ENCODE measurements at places on chromosomes 3 and 15.

DNA sequence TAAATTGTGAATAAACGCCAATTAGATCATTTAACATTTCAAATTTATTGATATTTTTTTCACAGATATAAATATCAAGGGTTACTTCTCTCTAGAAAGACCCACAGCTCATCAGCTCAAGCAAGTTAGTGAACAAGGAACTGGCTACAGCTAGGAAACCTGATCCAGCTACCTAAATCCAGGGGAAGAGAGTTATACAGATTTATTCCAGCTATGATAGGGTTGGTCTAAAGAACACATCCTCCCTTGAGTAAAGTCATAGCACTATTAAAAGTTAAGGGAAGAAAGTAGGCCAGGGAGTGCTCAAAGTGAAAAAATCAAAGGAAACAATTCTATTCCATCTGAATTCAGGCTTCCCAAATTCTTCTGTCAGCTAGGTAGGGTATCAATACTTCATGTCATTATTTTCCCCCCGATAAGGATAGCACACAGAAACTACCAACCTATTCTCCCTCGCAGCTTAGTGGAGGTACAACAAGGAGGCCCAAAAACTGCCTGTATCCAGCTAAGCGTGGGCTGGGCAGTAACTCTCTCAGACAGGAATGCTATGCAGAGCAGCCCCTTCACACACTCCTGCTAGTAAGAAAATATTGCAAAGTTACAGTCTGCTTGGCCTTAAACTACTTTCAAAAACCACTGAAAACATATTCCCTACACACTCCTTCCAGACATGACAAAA lies 44.0 kb downstream of the DCUN1D1 start:
- peaks cover 5% of the 10 kb centered on the region for H3K4me1 ChIP-seq
- no peaks in the 10 kb centered on the region for H3K36me3 ChIP-seq
- no peak overlapping the region for H3K4me3 ChIP-seq
- no peaks in the 10 kb centered on the region for H3K27me3 ChIP-seq

- DNase-seq: no peak
- no peaks in the 10 kb centered on the region for H3K36me3 ChIP-seq
- no peak overlapping the region for H3K27ac ChIP-seq
- H3K4me3 ChIP-seq: no peak overlapping the region
- peaks cover 13% of the 10 kb centered on the region for H3K27me3 ChIP-seq
- H3K4me1 ChIP-seq: no peaks in the 10 kb centered on the region
These were observed 362.5 kb downstream of the VPS13C start for GRCh38 chr15:61697796-61698195.

DNA sequence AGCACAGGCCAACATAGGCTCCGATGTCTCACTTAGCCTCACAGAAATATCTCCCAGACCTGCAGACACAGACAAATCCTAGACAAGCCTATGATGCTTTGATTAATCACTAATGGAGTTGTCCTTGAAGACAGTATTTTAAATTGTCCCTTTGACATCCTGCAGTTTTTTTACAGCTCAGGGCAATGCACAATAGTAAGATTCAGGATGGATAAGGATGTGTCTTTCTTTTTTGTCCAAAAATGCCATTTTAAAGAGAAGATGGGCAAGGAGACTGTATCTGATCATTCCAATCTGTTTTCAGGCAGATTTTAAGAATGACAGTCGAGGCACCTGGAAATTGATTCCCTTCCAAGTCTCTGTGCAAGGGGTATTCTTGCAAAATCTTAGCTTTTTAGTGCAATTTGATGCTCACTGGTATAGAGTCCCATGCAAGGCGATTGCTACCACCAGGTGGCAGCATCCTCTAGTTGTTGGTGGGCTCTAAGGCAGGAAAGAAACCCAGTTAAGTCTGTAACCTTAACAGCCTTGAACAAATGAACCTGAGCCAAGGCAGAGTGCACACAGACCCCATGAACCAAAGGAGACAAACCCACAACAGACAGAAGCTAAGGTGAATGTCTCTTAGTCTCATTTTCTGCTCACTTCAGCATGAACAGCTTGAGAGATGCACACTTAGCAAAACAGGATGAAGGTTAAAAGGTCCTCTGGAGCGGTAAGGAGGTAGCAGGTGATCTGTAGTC lies 51.2 kb upstream of the MINAR1 start:
- no peak overlapping the region for H3K4me3 ChIP-seq
- no peak overlapping the region for H3K27ac ChIP-seq
- no peaks in the 10 kb centered on the region for H3K36me3 ChIP-seq
- no peaks in the 10 kb centered on the region for H3K4me1 ChIP-seq
- peak; percentile 67 for DNase-seq

DNA sequence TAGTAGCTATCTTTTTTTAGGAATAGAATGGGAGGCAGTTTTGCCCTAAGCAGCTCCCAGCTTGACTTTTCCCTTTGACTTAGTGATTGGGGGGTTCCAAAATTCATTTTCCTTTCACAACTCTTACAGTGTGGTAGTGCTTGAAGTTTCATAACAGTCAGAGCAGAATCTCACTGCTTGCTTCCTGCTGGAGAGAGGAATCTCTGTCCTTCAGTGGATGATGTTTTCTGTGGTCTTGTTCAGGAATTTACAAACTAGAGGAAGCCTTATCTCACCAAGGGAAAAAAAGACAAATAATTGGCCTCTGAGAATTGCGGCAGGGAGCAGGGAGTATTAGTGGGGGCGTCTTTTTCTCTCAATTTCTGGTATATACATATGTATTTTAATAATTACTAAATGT lies 326.6 kb upstream of the C2CD4B start:
- no peaks in the 10 kb centered on the region for H3K27me3 ChIP-seq
- no peak overlapping the region for H3K4me3 ChIP-seq
- H3K4me1 ChIP-seq: no peaks in the 10 kb centered on the region
- H3K36me3 ChIP-seq: no peaks in the 10 kb centered on the region
- no peak for DNase-seq

GRCh38 chr3:36580716-36581115 lies 183.6 kb downstream of the DCLK3 start:
- H3K4me1 ChIP-seq: no peaks in the 10 kb centered on the region
- peaks cover 2% of the 10 kb centered on the region for H3K27me3 ChIP-seq
- H3K27ac ChIP-seq: no peak overlapping the region
- no peak overlapping the region for H3K4me3 ChIP-seq
- no peak for DNase-seq
- H3K36me3 ChIP-seq: no peaks in the 10 kb centered on the region

DNA sequence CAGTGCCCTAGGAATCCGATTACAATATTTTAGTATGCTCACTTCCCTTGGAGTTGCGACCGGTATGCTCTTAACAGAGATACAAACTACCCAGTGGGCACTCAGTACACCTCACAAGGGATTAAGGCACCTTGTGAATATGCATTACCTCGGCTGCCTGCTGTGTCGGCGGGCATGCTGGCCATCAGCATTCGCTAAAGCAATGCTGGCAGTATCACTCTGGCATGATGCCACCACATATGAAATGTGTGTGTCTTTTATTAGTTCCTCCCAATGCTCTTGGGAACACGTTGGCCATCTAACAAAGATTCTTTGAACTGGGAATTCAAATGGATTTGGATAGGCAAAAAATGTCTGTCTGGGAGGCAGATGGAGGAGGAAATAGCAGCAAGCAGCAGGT lies 67.4 kb upstream of the FOXB1 start:
- H3K27ac ChIP-seq: no peak overlapping the region
- no peaks in the 10 kb centered on the region for H3K4me1 ChIP-seq
- no peaks in the 10 kb centered on the region for H3K36me3 ChIP-seq
- H3K4me3 ChIP-seq: no peak overlapping the region
- H3K27me3 ChIP-seq: no peaks in the 10 kb centered on the region

GRCh38 chr3:48190911-48191310 lies 2.7 kb upstream of the CDC25A start:
- H3K27ac ChIP-seq: no peak overlapping the region
- no peak for DNase-seq
- H3K27me3 ChIP-seq: peaks cover 9% of the 10 kb centered on the region

DNA sequence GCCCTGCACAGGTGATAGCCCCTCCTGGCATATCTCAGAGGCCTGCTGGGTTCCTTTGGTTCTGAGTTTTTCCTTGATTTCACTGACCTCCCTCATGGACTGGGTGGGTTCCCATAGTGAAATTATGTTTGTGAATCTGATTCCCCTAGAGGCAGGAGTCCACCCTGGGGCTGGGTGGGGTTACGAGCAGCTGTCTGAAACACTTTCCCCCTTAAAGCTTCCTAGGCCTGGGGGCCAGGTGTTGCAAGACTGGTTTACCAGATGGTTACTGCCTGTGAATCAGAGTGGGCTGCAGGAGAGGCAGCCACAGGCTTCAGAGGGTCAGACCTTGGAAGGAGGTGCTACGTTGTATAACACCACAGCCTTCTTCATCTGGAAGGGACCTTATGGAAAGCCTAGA lies 34.3 kb downstream of the IL20RB start:
- no peaks in the 10 kb centered on the region for H3K4me1 ChIP-seq
- DNase-seq: no peak
- H3K4me3 ChIP-seq: no peak overlapping the region
- no peak overlapping the region for H3K27ac ChIP-seq
- H3K27me3 ChIP-seq: no peaks in the 10 kb centered on the region

- no peaks in the 10 kb centered on the region for H3K27me3 ChIP-seq
- no peak for DNase-seq
- no peaks in the 10 kb centered on the region for H3K36me3 ChIP-seq
These were observed 146.5 kb downstream of the XXYLT1 start for GRCh38 chr3:195124378-195124992.

- no peak overlapping the region for H3K4me3 ChIP-seq
- DNase-seq: no peak
- no peak overlapping the region for H3K27ac ChIP-seq
- no peaks in the 10 kb centered on the region for H3K27me3 ChIP-seq
- H3K4me1 ChIP-seq: peaks cover 8% of the 10 kb centered on the region
- H3K36me3 ChIP-seq: no peaks in the 10 kb centered on the region
These were observed 112.0 kb downstream of the WNT7A start for GRCh38 chr3:13767896-13768295.

GRCh38 chr3:11019116-11019819 lies 26.7 kb downstream of the SLC6A1 start:
- no peak for DNase-seq
- no peaks in the 10 kb centered on the region for H3K4me1 ChIP-seq
- no peak overlapping the region for H3K27ac ChIP-seq
- H3K4me3 ChIP-seq: no peak overlapping the region

DNA sequence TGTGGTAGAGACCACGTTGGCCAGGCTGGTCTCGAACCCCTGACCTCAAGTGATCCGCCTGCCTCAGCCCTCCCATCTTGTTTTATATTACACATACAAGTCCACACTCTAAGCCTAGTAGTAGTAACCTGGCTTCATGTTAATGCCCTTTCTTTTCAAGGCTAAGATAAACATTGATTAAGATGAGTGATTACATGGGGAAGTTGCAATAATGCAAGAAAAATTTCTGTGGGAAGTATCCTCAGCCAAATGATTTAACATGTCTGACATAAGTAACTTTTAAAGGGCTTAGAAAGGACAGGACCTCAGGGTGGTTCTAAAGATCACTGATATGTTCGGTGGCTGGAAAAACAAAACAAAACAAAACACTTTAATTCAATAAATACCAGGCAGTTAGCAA lies 72.1 kb downstream of the SFMBT1 start:
- peaks cover 7% of the 10 kb centered on the region for H3K36me3 ChIP-seq
- no peak for DNase-seq
- H3K4me3 ChIP-seq: no peak overlapping the region

GRCh38 chr3:197125636-197126035 lies 96.0 kb upstream of the MELTF start:
- no peaks in the 10 kb centered on the region for H3K27me3 ChIP-seq
- H3K4me3 ChIP-seq: no peak overlapping the region
- no peak for DNase-seq
- H3K27ac ChIP-seq: no peak overlapping the region
- peaks cover 15% of the 10 kb centered on the region for H3K36me3 ChIP-seq

GRCh38 chr3:51980253-51980652 lies 3.1 kb upstream of the ACY1 start:
- H3K36me3 ChIP-seq: no peaks in the 10 kb centered on the region
- H3K4me1 ChIP-seq: peaks cover 69% of the 10 kb centered on the region
- H3K27me3 ChIP-seq: no peaks in the 10 kb centered on the region
- DNase-seq: no peak

Measured in CD4-positive, alpha-beta T cell (primary cell).